ENCODE measurements at places on chromosomes 16 and 17.

- DNase-seq: no peak
Observed at GRCh38 chr17:63960430-63960829, 12.3 kb downstream of the SCN4A start.

DNA sequence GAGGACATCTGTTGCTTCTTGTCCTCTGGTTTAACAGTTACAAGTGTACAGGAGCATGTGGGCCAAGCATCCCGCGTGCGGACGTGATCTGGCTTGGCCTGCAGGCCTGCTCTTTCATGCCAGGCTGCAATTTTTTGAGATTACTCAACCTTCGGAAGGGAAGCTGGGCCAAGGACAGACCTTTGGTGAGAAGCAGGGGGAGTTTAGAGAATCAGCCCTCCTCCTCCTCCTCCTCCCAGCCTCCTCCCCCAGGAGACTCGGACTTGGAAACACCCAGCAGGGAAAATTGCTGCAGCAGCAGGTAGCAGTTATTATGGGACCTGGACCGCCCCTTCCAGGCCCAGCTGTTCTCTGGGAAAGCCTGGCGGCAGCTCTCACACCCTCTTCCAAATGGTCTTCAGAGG, 5.1 kb upstream of the KLHL36 start:
- DNase-seq: no peak

DNA sequence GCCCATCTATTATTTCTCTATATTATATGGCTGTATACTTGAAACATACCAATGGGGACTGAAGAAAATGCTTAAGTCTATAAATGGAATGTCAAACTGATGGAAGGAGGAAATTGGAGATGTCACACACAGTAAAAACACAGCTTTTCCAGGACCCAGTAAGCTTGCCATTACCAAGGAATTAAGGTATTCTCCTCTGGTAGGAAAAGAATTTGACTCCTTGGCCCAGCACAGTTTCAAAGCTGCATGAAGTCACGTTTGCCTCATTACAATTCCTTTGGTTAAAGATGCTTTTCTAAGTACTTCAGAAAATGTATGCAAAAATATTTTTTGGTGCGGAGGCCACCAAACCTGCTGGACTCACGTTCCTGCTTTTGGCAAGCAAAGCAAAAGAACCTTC, 48.5 kb downstream of the CDH13 start:
- no peak for DNase-seq

GRCh38 chr16:83809092-83809491, 1.3 kb downstream of the HSBP1 start:
- DNase-seq: no peak

DNA sequence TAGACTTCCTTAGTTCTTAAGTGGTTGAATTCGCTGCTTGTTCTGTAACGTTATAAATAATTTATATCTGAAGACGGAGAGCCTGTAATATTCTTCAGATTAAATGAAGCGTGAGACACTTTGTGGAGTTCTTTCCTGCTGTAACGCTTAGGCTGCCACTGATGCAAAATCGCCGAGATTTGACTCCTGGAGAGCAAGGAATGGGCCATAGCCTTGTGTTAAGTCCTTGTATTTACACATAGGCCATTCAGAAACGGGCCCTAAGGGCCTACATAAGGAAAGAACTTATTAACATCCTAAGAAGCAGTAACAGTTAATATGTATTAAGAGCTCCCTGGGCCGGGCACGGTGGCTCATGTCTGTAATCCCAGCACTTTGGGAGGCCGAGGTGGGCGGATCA, 936 bp downstream of the EMC6 start:
- DNase-seq: no peak

DNA sequence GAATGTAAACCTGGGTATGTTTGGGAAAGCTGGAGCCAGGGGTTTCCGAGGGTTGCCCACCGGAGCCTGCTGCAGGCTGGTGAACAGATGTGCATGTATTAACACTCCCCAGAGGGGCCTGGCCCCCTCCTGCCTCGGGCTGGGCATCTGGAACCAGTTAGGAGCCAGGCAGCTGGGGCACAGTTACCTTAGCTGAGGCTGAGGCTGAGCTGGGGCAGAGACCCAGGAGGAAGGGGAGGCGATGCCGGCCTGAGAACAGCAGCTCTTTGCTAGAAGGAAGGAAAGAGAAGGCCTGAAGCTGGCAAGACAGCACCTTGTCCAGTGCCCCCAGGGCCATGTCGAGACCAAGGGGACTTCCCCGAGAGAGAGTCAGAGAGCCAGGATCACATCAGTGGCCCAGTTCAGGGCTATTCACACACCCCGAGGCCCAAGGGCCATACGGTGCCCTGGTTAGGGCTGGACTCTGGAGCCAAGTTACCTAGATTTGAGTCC, 65.8 kb downstream of the RMI2 start:
- no peak for DNase-seq

DNA sequence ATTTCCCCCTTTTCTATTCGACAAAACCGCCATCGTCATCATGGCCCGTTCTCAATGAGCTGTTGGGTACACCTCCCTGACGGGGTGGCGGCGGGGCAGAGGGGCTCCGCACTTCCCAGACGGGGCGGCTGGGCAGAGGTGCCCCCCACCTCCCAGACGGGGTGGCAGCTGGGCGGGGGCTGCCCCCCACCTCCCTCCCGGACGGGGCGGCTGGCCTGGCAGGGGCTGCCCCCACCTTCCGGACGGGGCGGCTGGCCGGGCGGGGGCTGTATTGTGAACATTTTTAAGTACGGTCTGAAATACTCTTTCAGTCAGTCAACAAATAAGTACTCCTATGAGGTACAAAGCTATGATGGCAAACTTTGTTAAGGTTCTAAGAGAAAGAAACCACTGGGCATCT, 222.8 kb downstream of the CNTNAP4 start:
- DNase-seq: no peak

- DNase-seq: peak; percentile 81
Observed at GRCh38 chr17:42193969-42194899, at the start of gene GHDC. Gene GHDC (minus strand): TSS chr17:42194494. CDS start chr17:42193581, 913 bp downstream.

DNA sequence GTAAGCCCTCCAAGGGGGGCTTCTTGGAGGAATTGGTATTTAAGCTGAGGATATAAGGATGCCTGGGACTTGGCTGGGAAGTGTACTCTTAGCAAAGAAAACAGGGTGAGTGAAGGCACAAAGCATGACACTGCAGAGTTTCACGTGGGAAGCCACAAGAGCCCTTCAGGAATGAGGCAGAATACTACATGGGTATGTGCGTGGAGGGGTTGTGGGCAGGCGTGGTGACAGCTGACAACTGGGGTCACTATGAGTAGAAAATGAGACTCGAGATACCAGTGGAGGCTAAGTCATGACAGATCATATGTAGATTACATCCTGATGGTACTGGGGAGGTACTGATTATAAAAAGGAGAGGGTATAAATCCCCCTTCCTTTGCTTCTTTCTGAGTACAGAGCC, 78.1 kb upstream of the XYLT1 start:
- no peak for DNase-seq

GRCh38 chr17:75749545-75750389, 15.2 kb downstream of the GALK1 start:
- peak; percentile 86 for DNase-seq

GRCh38 chr17:34650051-34650750, 70.8 kb downstream of the TMEM132E start:
- no peak for DNase-seq

DNA sequence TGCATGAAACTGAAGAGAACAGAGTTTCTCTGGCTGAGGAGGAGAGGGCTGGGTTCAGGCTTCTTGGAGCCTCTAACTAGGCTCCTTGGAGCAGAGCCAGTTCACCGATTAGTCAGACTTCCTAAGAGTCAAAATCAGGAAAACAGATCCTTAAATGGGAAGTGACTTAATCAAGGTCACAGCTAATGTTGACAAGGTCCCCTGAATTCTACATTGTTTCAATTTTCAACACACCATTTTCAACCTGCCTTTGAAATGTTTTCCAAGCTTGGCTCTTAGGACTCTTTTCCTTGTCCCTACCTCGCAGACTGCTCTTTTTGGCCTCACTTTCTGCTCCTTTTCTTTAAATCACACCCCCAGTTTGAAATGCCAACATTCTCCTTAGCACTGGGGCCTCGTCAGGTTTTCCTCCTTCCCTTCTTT, 16.3 kb downstream of the MYL4 start:
- no peak for DNase-seq

DNA sequence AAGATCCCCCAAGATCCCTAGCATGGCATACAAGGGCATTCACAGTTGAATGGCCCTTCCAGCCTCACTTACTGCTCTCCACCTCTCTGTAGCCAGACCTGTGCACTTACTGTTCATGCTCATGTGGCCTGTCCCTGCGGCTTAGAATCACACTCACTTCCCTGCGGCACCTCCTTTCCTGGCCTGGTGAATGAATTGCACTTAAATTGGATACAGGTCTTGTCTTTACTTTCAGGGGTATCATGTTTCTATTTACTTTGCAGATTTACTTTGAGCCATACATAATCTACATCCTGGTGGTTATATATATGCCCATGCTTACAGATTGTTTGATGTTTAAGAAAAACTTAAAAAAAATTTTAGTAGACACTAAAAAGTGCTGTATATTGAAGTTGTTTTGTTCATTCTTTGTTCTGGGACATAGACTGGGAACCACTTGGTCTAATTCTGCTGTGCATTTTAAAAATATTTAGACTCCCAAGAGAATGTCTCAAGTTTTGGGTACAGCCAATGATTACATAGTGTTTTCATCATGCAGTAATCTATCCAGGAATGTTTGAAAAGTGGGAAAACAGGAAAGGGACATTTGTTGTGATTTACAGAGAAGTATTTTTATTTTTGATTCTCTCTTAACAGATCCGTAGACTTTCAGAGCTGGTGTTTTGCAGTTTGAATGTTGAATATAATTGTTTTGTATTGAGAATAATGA, 63.9 kb downstream of the NUP88 start:
- DNase-seq: no peak

GRCh38 chr16:13014476-13014875, 113.1 kb downstream of the SHISA9 start:
- DNase-seq: no peak

DNA sequence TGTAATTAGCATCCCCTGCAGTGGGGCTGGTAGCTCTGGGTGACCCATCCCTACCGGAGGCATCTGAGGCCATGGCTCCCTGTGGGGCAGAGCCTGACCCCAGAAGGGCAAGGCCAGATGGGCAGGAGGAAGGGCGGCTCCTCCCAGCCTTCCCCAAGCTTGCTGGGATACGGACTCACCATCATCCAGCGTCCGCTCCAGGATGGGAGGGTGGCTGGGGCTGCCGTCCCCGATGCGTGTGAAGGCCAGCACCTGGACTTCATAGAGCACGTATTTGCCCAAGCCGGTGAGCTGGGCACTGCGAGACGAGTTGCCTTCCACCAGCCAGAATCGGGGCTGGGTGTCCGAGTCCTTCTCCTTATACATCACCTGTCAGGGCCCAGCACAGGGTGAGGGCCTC, 81.6 kb upstream of the CDC42EP4 start:
- no peak for DNase-seq

- DNase-seq: peak; percentile 52
Observed at GRCh38 chr16:1430759-1431496, at the start of gene PERCC1. Gene PERCC1 (plus strand): TSS chr16:1431078. CDS start chr16:1432594, 1,516 bp downstream.

DNA sequence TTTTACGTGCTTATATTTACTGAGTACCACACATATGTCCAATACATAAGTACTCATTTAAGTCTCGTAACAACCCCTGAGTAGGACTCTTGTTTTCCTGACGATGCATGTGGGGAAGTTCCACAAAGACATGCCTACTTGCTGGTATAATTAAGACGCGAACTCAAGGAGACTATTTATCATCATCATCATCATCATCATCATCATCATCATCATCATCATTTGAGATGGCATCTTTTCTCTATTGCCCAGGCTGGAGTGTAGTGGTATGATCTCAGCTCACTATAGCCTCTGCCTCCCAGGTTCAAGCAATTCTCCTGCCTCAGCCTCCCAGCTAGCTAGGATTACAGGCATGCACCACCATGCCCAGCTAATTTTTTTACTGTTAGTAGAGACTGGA, 809.9 kb upstream of the EEF2KMT start:
- DNase-seq: no peak

- DNase-seq: no peak
Observed at GRCh38 chr16:54430491-54431030, 144.0 kb upstream of the IRX3 start.

DNA sequence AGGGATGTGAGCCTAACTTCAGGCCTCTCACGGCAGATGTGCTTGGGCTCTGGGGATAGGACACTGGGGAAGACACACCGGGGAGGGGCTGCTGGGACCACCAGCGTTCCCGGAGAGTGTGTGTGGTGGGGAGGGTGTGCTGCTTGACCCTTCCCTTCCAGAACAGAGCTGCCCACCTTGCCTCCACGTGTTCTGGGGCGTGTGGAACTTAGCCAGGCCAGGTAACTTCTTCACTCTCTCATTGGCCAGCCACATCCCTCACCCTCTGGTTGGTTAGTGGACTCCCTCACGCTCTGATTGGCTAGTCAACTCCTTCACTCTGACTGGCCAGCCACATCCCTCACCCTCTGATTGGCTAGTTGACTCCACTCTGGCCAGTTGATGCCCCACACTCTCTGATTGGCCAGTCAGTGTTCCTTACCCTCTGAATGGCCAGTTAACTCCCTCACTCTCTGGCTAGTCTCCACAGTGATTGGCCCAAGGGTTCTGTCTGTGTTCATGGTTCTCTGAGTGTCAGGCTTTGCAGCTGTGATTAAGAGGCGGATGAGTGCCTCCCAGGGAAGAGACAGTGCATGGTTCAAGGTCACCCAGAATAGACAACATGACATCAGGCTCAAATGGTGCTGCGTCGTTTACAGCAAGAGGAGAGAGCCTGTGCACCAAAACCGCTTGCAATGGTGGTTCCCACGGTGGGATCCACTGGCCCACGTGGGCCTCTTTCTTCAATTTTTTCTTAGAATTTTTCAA, 10.0 kb downstream of the TMEM235 start:
- DNase-seq: peak; percentile 14

- DNase-seq: no peak
Observed at GRCh38 chr17:34076743-34077631, 178.1 kb upstream of the CCL2 start.

GRCh38 chr17:49676276-49676868, 1.5 kb downstream of the SPOP start:
- DNase-seq: no peak

GRCh38 chr16:58384437-58385055, 7.7 kb upstream of the GINS3 start:
- DNase-seq: no peak

- DNase-seq: no peak
Observed at GRCh38 chr16:88541831-88542616, 28.2 kb upstream of the ZC3H18 start.

- peak; percentile 87 for DNase-seq
Observed at GRCh38 chr17:67245073-67245693, at the start of gene HELZ. Gene HELZ (minus strand): TSS chr17:67245196. CDS start chr17:67218804, 26,392 bp downstream.

DNA sequence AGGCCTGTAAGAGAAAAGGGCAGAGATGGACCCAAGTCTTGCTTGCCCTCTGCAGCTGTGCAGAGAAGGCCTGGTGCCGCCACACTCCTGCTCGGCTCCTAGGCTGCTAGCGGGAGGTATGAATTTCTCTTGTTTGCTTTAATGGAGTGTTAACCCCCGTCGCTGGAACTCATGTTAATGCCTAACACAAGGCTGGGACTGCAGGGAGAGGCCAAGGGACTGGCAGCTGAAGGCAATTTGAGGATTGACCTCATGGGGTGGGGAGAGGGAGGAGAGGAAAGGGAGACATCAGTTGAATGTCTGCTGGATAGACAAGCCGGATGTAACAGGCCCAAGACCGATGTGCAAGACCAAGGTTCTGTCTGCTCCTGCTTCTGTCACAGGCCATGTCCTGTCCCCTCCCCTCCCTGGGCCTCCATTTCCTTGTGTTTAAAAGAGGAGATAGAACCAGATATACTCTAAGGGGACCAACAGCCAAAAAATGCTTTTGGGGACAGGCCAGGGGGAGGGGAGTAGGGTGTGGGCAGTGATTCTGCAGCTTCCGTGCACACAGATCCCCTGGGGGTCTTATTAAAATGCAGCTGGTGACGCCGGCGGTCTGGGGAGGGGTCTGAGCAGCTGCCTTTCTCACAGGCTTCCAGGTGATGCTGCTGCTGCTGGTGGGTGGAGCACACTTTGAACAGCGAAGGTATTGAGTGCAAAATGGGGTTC, 46.7 kb upstream of the TBX2 start:
- peak; percentile 34 for DNase-seq

Data from NCI-H1436 (cell line).